ENCODE measurements at places on chromosomes 11 and 22.
A peak's percentile ranks its signal among the peaks of the same experiment; 100 is the strongest.

- no peak for DNase-seq
These were observed 47.0 kb downstream of the TNRC6B start for GRCh38 chr22:40224702-40225101.

DNA sequence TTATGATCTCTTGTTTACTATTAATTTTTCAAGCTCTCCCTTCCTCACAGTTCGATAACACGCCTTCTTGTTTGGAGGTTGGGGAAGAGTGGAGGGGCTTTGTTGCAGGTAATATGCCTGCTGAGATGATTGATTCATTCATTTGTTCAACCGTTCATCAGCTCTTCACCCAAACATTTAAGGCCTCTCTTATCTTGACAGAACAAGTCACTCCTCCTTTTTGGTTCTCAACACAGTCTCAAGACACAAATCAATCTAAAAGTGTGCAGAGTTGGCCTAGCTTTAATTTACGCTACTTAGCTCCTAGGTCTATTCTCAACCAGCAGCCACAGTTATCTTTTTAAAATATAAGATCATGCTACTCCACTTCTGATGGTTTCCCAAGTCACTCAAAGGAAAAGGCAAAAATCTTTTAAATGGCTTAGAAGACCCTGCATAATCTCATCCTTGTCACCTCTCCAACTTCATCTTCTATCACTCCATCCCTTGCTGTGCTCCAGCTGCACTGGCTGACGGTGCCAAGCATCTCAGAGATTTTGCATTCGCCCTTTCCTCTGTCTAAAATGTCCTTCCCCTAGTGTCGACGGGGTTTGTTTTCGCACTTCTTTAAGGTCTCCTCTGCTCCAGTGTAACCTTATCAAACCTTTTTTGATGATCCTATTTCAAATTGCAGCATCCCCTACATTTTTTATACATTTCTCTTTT is 60.3 kb downstream of the AMBRA1 start:
- DNase-seq: no peak

- DNase-seq: no peak
These were observed 14.2 kb upstream of the TLCD5 start for GRCh38 chr11:120310870-120311269.

GRCh38 chr22:45425101-45425500 is 11.6 kb downstream of the RIBC2 start:
- DNase-seq: no peak

- DNase-seq: no peak
These were observed 19.4 kb downstream of the RPS6KA4 start for GRCh38 chr11:64378335-64378880.

DNA sequence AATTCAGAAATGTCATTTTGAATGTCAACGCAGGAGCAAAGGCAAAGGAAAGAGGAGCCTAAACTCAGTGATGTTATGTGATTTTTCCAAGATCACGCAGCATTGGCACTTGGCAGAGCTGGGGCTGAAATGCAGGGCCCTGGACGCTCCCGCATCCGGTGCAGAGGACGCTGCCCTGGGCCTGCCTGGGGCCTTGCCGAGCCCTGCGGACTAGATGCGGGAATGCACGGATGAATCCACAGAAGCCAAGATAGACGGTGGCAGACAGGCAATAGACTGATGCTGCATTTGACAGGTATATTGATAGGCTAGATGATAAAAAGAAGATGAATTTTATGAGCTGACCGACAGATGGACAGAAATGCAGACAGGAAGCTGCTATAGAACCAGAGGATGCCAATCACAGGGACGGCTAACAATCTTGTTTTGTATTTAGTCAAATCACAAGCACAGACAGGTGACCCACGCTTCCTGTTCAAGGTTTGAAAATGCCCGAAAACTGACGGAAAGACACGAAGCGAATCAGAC is 696 bp upstream of the MARK2 start:
- DNase-seq: no peak

- no peak for DNase-seq
These were observed 309.2 kb upstream of the DDI1 start for GRCh38 chr11:103727262-103727661.

- DNase-seq: no peak
These were observed 36.7 kb downstream of the CLMP start for GRCh38 chr11:123158033-123159003.

DNA sequence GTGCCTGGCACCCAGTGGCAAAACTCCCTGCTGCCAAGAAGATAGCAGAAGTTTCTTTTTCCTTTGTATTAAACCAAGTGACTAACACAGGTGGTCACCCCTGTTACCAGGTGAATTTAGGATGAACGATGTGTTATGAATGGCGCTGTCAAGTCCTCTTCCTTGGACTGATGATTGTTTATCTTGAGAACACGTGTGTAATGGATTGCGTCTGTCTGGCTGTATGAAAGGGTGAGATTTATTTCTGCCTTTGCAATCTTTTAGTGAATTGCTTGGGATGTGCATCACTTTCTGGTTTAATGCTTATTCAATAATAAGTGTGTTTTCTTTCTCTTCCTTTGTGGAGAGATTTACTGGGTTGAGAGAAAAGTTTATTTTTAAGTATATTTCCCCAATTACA is 36.5 kb downstream of the SDHD start:
- DNase-seq: no peak

- no peak for DNase-seq
These were observed 16.9 kb downstream of the KMT5B start for GRCh38 chr11:68196219-68196618.

- no peak for DNase-seq
These were observed 20.2 kb upstream of the OR10A5 start for GRCh38 chr11:6825231-6825744.

- DNase-seq: peak; percentile 22
These were observed 3.6 kb downstream of the TRIM29 start for GRCh38 chr11:120134106-120134930.

- no peak for DNase-seq
These were observed 154.6 kb downstream of the TRIM29 start for GRCh38 chr11:119983240-119983732.

DNA sequence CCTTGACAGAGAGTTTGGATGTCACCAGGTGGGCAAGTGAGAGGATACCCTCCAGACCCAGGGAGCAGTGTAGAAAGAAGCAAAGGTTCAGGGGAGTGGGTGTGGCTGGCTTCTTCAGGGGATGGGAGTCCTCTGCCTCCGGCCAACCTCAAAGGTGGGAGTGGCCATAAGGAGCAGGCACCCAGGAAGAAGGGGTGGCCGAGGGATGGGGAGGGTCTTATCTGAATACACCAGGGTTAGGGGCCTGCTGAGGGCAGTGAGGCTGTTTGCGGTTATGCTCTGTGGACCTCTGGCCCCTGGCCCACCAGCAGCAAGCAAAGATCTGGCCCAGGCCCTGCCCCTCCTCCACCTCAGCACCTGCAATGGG is 6.2 kb downstream of the NFAM1 start:
- DNase-seq: no peak

GRCh38 chr11:47983464-47984397 is 3.4 kb downstream of the PTPRJ start:
- DNase-seq: peak; percentile 54

- no peak for DNase-seq
These were observed 14.4 kb upstream of the GRK2 start for GRCh38 chr11:67251841-67252240.

- no peak for DNase-seq
These were observed 14.5 kb upstream of the PARVA start for GRCh38 chr11:12362857-12363256.

DNA sequence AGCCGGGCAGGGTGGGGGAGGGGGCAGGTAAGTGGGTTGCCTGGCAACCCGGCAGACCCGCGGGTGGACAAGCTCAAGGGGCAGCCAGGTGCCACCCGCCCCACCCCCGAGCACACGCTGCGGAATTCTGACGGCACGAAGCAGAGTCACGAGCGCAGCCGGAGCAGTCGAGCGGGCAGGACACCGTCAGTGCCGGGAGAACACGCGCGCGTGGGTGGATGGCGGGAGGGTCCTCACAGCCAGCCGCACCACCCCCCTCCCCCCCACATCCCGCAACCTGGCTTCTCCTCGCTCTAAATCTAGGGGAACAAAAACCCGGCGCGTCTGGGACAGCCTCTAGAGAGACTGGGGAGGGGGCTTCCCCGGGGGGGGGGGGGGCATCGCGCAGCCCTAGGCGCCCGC is 133.1 kb upstream of the HSD17B12 start:
- DNase-seq: no peak

- DNase-seq: no peak
These were observed 49.9 kb downstream of the TSPAN18 start for GRCh38 chr11:44776551-44777208.
